ENCODE measurements at places on chromosomes 7 and 10.

DNA sequence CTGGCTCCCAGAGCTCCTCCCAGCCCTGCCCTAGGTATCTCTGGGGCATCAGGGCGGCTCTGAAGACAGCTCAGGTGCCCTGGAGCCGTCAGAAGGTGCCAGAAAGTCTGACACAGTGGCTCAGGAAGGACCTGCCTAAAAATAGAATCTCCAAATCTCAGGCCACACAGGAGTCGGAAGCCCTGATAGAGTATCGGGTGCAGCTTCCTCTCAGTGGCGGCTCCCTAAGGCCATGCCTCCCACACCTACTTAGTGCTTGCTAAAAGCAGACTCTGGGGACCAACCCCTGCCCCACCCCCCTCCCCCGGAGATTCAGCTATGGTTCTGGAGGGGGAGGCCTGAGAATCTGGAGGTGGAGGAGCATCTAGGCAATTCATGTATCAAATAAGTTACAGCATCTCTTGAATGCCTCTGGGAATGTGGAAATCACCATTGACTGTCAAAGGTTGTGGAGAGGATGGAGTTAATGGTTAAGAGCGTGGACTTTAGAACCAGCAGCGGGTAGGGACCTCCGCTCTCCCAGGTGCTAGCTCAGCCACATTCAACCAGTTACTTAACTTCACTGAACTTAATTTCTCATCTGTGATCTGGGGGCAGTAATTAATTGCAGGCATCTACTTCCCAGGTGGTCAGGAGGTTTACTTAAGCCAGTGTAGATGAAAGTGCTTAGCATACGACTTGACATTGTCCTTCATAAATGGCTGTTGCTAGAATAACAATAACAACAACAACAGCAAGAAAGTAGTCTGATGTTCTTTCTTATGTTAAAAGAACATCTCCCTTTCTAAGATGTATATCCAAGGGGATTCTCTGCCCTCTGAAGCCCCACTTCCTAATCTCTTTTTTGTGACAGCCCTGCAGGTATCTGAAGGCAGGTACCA lies 38.6 kb upstream of the MXI1 start:
- no peak for DNase-seq

GRCh38 chr7:85160223-85160622 lies 26.6 kb downstream of the SEMA3D start:
- no peak for DNase-seq

GRCh38 chr10:78028438-78029268 lies 662 bp downstream of the POLR3A start:
- peak; percentile 10 for DNase-seq

- DNase-seq: no peak
Measured at GRCh38 chr10:55551603-55552002, 750.6 kb upstream of the PCDH15 start.

- DNase-seq: peak; percentile 20
Measured at GRCh38 chr10:22246680-22247391, 29.0 kb upstream of the EBLN1 start.

GRCh38 chr10:79269443-79269842 lies 77.8 kb upstream of the PPIF start:
- DNase-seq: no peak

- DNase-seq: no peak
Measured at GRCh38 chr7:152312316-152312715, 123.5 kb downstream of the KMT2C start.

- no peak for DNase-seq
Measured at GRCh38 chr10:113243311-113243710, 293.3 kb downstream of the TCF7L2 start.

DNA sequence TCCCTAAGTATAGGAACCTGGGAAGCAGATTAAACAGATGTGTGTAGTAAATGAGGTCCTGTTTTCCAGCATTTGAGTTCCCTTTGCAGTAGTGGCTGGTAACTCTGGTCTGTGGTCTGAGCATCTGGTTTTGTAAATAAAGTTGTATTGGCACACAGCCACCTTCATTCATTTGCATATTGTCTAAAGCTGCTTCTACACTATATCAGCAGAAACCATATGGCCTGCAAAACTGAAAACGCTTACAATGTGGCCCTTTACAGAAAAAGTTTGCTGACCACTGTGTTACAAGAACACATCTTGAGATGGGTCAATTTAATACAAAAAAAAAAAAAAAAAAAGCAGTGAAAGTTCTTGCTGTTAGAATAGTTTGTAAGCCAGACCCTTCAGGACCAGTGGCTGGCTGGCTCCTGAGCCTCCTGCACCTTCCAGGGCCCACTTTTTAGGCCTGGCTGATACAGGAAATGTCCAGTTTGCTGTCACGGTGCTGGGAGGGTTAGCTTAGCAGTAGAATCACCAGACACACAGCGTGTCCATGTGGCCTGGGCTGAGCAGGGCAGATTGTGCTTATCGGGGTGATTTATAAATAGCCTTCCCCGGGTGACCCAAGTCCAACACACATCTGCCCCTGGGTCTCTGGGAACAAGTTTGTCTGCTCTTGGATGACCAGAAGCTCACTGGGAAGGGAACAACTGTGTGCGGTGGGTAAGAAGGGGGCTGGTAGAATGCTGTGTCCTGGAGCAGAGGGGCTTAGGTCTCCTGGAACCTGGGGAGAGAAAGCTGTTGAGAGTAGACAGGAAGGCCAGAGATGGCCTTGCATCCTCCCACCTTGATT lies 1.4 kb downstream of the C10orf71 start:
- no peak for DNase-seq

GRCh38 chr10:75431180-75432111 lies at the start of gene LRMDA:
Gene LRMDA, plus strand, starts transcription at chr10:75431624.
- DNase-seq: no peak

- DNase-seq: no peak
Measured at GRCh38 chr7:16915405-16915804, 33.6 kb upstream of the AGR3 start.

DNA sequence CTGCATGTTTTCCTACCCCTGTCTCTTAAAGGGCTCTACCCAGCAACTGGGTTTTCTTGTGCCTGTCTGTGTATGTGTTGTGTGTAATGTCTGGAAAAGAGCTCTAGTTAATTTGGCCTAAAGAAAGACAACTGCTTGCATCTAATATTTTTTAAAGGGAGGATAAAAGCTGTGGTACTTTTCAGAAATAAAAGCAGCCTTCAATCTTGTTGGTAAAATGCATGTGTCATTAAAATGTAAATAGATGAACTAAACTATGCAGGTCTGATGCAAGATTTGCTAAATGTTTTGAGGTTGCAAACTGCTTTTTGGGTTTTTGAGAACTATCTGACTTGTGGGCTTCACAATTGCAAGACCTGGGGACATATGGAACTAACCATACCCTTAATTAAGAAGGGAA lies 445.3 kb downstream of the HTR7 start:
- DNase-seq: no peak

DNA sequence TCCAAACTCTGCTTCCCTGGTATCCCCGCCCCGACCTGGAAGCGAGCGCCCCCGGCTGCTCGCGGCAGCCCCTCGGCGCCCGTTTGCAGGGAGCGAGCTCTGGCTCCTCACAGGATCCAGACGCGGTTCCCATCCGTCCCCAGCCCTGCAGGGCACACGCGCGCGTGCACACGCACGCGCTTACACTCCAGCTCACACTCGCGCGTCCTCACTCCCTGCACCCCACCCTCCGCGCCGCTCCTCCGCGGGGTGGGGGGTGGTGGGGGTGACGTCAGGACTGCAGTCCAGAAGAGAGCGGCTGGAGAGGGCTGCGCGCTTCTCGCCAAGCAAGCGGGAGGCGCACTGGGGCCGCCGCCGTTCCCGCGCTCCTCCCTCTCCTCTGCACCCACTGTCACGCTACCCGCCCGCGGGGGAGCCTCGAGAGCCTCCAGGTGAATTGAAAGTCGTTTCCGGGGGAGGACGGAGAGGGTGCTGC lies 255.6 kb downstream of the OTUD1 start:
- no peak for DNase-seq

DNA sequence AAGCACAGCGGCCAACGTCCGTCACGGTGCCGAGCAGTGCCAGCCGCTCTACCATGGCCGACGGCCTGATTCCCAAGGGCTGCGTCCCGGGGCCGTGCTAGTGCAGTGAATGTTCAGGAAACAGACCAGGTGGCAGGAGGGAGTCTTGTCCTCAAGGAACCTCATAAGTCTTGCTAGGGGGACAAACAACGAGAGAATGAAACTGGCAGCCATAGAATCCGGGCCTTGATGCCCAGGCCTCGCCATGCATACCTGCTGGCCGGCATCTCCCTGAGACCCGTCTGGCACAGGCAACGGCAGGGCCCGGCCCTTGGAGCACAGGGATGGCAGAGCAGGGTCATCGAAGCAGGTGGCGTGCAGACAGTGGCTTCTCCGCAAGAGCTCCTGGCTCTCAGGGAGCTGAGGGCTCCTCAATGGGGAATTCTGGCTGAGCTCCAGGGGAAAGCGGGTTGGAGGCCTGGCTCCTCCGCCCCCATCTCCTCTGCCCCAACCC lies 58.8 kb downstream of the DIP2C start:
- no peak for DNase-seq

GRCh38 chr10:103855424-103855823 lies at the start of gene SH3PXD2A:
Gene SH3PXD2A, minus strand, starts transcription at chr10:103855576. Its CDS starts 310 bp downstream, at chr10:103855266.
- DNase-seq: no peak

GRCh38 chr10:32237644-32238345 lies 109.2 kb downstream of the EPC1 start:
- DNase-seq: no peak

- DNase-seq: no peak
Measured at GRCh38 chr10:3769556-3769955, 15.5 kb downstream of the KLF6 start.

DNA sequence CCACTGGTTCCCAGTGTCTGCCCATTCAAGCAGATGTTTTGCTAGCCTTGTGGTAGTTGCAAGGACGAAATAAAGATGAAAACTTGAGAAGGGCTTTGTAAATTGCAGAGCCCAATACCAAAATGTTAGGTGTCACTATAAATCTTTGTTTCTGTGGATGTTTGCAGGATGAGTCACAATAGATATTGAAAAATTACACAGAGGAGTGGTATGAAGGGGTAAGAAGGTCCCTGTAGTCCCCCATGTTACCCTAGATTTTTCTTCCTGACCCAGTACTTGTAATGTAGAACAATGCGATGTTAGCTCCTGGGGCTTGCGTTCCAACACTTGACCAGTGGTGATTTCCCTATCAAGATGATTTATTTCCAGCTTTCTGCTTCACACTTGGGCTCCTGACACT lies 102.6 kb upstream of the LYZL1 start:
- DNase-seq: no peak

GRCh38 chr7:37719077-37719476 lies 35.5 kb downstream of the GPR141 start:
- no peak for DNase-seq

- DNase-seq: no peak
Measured at GRCh38 chr10:75395066-75395931, 6.3 kb downstream of the ZNF503 start.

GRCh38 chr7:26200038-26200443 lies 505 bp downstream of the HNRNPA2B1 start:
- peak; percentile 70 for DNase-seq

DNA sequence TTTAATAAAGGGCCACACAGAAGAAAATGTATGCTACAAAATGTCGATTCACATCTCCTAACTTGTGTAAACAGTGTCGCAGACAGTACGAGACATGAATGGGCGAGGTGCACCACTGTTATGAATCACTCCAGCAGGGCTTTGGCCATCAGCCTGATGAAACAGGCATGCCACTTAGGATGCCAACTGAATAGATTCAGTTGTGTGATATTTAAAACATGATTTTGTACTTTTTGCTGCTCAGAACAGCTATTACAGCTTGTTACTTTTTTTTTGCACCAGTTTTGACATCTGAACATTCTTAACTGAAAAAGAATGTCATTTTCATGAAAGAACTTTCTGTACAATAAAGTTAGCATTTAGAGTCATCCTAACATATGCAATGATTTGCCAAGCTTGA lies 138.1 kb downstream of the VTI1A start:
- no peak for DNase-seq

Data from effector CD4-positive, alpha-beta T cell (primary cell).